ENCODE measurements at places on chromosomes 2 and 18.

DNA sequence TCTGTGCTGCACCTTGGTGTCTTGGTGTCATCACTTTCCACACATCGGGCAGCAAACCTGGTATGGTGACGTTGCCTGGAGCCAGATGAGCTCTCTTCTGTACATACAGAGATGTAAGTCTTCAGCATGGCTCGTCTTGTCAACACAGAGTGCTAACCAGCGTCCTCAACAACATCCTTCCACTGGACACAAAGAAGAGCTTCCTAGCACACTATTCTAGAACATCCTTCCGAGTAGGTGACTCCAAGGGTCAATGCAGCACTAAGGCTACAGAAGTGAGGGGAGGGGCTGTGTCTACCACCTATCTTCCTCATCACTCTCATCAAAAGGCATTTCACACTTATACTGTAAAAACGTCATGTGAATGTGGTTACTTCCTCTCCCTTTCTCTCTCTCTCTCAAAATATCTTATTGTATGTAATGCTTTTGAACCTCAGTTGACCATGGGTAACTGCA is 108.1 kb upstream of the SLC1A4 start:
- DNase-seq, result no peak

DNA sequence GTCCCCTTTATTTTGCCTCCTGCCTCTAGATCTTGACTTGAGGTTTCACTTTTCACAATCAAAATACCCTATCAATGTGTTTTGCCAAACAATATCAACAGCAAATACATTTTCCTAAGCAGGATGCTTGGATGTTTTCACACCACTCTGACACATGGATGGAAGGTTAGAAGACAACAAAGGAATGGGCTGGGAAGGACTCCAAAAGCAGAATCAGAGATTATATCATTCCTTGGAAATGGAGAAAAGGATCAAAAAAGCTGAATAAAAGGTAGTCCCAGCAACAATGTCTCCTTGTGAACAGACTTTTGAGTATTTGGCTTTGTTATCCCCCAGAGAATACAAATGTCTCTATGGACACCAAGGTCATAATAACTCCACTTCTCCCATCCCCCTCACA is 170.8 kb downstream of the ETAA1 start:
- DNase-seq, result no peak

- DNase-seq, result no peak
Observed at GRCh38 chr18:55487997-55488396, 100.0 kb downstream of the TCF4 start.

GRCh38 chr2:214169736-214170135 is 241.1 kb upstream of the VWC2L start:
- no peak for DNase-seq

GRCh38 chr2:173119069-173119807 is 43.6 kb downstream of the MAP3K20 start:
- no peak for DNase-seq

DNA sequence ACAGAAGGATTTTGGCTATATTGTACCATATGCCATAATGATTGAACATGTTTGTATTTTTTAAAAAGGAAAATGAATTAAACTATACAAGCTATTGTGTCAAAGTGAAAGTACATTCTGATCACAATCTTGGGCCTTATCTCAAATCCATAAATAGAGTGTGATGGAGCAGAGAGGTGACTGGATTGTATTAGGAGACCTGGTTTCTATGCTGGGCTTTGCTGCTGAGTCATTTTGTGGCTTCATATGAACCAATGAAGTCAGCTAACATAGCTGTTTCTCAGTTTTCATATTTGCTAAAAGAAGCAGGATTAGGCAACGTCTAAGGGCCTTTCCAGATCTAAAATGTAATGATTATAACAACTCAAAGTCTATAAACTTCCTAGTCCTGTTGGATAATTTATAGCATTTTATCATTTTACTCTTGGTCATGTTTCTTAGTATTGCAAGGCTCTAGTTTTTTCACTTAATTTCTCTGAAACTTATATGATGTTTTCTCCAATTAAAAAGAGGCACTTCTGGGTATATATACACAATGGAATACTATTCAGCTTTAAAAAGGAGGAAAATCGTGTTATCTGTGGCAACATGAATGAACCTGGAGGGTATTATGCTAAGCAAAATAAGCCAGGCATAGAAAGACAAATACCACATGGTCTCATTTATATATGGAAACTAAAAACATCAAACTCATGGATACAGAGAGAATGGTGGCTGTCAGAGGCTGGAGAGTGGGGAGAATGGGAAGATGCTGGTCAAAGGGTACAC is 112.3 kb downstream of the MEP1B start:
- DNase-seq, result no peak

- no peak for DNase-seq
Observed at GRCh38 chr18:51192026-51192425, 5.5 kb downstream of the MEX3C start.

GRCh38 chr2:26281226-26281625 is 36.5 kb downstream of the HADHB start:
- no peak for DNase-seq

- peak; percentile 3 for DNase-seq
Observed at GRCh38 chr2:84424152-84424551, 34.9 kb downstream of the SUCLG1 start.

DNA sequence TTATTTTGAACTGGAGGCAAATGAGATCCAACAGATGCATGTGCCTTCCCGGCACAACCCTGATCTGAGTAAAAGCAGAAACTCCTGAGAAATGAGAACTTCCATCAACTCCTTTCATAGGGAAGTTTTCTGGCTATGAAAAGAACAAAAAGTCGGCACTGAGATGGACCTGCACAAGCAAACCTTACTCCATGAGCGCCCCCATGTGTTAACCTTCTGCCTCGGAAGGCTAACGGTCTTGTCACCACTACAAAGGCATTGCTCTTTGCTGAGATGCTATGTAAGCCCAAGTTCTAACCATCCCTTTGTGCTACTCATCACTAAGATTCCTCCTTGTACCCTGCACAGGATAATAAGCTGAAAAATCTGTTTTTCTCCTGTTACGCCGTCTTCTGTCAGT is 57.3 kb upstream of the SULT1C3 start:
- no peak for DNase-seq

DNA sequence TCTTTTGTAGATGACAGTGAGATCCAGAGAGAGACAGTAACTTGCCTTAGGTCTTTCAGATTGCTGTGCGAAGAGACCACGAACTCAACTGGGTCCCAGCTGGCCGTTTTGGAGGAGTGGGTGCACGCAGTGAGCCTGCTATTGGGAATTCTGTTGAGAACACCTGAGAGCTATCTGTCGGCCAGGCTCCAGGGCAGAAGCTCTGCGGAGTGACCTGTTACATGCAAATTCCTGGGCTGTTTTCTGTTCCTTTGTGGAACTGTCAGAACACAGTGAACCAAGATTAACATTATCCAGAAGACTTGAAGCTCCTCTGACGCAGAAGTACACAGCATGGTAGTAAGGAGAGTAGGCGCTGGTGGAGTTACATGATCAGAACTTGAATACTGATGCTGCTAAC is 99.5 kb upstream of the LMAN1 start:
- no peak for DNase-seq

DNA sequence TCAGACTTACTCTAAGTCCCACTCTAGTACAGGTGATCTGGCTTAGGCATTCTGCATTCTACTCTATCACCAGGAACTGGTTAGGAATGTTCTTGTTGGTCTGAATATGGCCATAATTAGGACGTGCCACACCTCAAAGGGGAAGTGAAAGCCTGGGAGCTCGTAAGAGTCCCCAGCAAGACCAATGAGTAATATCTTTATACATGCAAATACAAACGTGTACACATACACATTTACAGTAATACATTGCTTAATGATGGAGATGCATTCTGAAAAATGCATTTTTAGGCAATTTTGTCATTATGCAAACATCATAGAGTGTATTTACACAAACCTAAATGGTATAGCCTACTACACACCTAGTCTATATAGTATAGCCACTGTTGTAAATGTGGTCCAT is 19.5 kb upstream of the ERCC3 start:
- no peak for DNase-seq

DNA sequence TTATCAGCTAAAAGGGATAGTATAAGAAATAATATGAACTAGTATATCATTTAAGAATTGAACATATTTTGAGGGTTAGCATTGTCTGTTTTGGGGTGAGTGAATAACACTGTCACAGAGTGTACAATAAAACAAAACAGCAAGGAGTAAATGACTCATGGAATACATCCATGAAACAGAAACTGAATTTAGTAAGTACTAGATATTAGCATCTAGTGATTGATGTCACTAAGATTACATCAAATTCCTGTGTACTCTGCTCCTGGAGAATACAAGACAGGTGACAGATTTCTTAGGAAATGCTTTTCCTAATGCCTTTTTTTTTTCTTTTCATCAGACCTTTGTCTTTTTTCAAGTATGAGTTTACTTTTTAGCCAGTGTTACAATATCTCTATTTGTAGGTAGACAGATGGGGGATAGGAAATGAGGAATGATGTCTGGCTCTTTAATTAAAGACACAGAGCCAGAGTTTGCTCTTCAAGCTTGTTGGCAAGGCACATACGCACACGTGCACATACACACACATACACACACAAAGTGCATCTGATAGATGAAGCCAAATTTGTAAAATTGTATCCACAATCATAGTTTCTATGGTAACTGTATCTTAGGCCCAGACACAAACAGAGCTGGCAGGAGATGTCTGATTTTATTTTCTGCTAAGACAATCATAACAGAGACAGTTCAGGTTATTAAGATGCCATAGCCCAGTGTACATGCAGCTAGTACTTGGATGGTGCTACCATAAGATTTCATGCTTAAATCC is 138.2 kb upstream of the NRP2 start:
- DNase-seq, result no peak

GRCh38 chr2:71534201-71534600 is 80.8 kb downstream of the DYSF start:
- DNase-seq, result no peak

DNA sequence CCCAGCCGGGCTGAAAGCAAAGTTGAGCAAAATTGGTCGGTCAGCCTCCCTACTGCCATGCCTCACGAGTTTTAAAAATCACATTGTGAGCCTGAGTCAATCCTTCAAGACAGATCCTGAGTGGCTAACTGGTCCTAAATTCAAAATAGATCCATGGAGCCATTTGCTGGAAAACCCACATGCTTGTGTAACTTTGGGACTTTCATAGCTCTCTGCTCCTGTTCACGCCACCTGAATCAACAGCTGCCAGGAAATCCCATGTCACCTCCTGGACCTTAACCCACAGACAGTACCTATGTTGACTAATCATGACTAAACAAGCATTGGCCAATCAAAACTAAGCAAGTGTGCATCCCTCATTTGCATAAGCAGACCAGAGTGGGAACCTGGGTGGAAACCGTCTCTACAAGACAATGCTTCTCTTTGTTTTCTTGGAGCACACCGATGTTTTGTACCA is 42.8 kb upstream of the LDLRAD4 start:
- DNase-seq, result no peak

GRCh38 chr2:105391763-105392662 is 6.8 kb downstream of the FHL2 start:
- no peak for DNase-seq
